ENCODE measurements at places on chromosomes 2 and 18.

DNA sequence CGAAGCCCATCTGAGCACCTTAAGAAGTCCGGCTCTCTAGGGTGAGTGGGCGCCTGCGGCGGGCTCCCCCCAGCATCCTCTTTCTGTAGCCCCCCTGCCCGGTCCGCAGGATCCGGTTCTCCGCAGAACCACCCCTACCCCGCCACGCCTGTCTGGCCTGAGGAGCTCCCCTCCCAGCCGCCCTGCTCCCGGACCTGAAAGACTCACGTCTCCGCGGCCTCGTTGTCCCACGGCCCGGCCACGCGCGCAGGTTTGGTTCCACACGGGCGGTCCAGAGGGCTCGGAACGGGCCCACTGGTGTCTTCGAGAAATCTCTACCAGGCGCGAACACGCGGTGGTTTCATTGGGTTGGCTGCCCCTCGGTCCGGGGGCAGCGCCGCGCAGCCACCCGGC lies 237 bp downstream of the SLC39A6 start:
- no peak for DNase-seq

- DNase-seq: no peak
These were observed 14.0 kb downstream of the TMEM247 start for GRCh38 chr2:46493241-46493970.

DNA sequence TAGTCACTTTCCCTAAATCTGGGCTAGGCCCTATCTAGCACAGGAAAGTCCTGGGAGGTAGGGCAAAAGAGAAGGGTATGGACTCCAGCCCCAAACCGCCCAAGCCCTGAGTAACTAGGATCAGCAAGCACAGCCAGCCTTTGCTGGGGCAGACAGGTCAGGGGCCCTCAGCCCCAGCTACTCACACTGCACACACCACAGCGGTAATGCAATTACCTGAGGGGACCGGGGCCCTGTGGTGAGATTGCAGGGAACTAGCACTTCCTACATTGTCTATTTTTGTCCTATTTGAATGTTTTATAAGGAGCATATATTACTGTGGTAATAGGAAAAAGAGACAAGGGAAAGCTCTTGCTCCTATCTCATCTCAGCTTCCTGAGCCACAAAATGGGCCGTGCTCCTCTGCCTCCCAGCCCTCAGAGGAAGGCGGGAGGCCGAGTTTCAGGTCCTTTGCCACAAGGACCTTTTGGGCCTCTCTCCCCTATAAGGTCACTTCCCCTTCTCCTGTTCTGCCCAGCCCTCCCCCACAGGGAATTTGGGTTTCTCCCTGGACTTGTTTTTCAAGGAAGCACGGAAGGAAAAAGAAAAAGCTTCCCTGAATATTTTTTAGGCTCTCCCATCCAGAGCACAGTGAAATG lies 20.5 kb downstream of the RAB11FIP5 start:
- DNase-seq: no peak

DNA sequence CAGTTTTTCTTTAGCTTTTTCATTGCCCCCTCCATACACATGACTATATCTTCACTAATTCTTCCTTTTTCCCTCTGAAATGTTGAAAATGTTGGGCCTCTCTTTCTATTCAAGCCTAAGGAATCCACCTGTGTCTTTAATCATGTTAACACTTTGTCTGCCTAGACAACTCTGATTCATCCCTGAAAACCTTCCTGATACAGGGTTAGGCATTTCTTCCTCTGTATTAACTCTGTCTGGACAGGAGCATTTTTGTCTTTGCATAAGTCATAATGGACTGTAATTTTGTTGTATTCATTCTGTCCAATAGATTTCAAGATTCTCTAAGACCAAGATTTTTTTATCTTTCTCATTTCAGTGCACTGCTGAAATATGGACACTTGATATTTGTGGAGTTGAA lies 297.3 kb downstream of the IKZF2 start:
- DNase-seq: no peak

DNA sequence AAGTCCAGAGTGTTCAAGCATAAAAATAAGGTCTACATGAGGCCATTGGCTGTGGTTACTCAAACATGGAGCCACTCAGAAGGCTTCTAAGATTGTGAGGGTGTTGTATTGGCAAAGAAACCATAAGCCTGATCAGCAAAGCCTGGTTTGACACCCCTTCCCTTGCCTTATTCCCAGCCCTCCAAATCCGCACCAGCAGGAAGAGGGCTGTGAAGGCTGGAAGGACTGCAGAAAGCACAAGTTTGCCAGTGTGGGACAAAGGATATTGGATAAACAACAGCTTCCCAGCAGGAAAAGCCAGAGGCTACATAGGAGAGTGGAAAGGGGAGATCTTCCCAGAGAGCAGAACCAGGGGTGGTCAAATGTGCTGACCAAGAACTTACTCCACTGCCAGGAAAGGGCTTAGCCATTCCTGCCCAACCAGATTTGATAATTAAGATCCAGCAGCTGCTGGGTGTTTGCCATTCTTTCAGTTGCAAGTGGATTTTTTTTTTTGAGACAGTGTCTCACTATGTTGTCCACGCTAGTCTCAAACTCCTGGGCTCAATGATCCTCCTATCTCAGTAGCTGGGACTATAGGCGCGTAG lies 1.5 kb upstream of the PRKAG3 start:
- no peak for DNase-seq

DNA sequence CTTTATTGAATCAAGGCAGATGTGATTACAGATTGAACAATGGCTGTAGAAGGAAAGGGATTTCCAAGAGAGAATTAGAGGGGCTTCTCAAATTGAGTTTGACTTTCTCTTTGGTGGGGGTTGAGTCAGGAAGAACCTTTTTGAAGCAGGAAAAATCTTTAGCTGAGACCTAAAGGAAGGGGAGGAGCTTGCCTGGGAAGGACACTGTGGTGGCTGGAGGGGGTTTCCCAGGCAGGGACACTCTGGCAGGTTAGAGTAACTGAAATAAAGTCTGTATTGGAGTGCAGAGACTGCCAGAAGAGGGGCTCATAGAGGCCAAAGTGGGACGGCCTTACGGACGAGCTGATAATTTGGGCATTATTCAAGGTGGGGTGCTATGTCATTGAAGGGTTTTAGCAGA lies 69.3 kb downstream of the NEDD4L start:
- DNase-seq: no peak

- DNase-seq: no peak
These were observed 361.4 kb upstream of the ID2 start for GRCh38 chr2:8320311-8321066.

- DNase-seq: no peak
These were observed 39.1 kb downstream of the VWA3B start for GRCh38 chr2:98126061-98126460.

DNA sequence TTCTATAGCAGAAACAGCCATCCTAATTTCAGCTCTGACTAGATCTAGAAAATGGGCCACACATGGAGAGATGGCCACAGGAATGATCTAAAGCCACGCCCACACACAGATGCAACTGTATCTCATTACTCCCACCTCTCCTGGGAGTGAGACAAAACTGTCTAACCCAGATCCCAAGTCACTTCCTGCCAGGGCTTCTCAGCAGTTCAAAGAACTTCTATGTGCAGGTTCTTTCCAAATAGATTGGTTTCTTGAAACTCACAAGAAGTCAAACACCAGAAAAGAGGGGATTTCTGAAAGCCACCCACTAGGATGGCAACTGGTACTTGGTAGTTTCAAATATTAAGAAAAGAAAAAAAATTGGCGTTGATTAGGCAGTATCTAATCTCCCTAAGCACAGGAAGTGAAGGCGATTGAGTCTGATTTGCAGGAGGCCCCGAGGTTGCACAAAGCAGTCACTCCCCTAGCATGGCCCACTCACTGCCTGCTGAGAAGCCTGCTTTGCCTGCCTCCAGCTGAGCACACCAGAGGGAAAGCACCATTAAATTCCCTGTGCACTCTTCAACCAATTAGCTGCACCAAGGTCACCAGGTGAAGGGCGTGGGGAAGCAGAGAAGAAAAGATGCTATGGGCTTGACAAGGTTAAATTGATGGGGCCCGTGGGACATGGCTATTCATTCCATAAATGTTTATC lies 51.1 kb downstream of the PAPOLG start:
- peak; percentile 49 for DNase-seq

DNA sequence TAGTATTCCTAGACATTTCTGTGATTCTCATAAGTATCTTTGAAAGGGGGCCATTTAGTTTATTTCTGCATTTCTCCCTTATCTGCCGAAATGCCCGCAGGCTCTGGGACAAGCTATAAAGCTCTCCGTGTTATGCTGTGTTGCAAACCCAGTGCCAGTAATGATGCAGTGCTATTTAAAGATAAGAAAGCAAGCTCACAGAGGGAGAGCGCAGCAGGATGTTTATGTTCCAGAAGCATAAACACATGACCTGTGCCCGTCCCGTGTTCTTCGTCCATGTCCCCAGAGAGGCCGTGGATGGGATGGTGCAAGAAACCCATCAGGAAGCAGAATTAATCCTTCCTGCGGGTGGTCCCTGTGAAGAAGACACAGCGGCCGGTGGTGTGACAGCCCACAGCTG lies 99.4 kb downstream of the NEDD4L start:
- no peak for DNase-seq

- DNase-seq: no peak
These were observed 1250.1 kb upstream of the GYPC start for GRCh38 chr2:125405816-125406215.

GRCh38 chr2:44120428-44120827 lies 48.2 kb upstream of the PPM1B start:
- DNase-seq: no peak

- DNase-seq: no peak
These were observed 285.4 kb downstream of the ZNF516 start for GRCh38 chr18:76209597-76209996.

DNA sequence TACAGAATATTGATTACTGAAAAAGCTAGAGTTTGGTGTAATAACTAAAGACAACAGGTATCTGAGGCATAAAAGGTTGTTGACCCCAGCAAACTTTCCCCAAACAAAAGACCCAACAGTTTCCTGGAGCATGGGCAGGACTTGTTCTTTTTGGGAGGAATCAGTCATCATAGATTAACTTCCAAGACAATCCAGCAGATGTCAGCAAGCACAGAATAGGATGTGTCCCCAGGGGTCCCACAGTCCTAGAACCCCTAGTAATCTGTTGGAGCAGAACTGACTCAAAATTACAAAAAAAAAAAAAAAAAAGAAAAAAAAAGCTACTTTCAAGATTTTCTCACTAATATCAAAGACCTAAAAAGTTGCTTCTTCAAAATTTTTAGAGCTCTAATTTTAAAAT lies 564.7 kb upstream of the SLC39A10 start:
- no peak for DNase-seq

DNA sequence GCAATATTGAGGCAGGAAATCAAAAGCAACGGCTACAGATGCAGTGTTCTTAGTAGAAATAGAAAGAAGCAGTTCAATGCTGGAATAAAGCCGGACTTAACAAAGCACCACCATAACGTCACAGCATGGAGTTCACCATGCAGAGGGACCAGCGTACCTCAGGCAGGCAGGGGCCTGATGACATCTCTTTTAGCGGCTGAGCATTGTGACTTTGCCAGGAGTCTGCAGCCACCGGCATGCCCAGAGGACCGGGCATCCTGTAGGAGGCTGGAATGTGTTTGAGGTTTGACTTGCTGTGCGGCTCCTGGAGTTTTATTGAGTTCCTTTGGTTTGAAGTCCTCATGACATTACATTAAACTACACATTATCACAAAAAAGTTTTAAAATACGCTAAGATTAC lies 139.8 kb downstream of the UXS1 start:
- no peak for DNase-seq

DNA sequence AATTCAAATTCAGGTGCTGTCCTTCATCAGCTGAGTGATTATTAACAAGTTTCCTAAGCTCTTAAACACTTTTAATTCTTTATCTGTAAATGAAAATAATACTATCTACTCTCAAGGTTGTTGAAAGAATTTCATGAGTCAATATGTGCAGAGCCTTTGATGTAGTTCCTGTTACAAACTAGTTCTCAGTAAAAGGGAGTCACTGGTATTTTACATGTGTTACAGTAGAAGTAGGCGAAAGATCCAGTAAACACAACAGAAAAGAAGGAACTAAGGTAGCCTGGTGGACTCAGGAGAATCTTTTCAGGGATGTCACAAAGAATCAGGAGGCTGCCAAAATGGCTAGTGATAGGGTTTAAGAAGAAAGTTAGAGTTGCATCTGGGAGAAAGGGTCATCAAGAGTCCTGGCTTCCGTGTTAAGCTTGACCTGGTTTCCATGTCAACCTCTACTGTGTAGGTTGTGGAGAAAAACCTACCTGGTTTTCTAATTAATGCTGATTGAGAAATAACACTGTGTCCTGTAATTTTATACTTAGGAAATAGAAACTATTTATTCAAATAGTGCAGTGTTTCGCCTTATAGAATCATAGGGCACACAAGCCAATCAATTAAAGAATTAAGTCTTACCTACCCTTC lies 58.3 kb upstream of the TRIB2 start:
- DNase-seq: no peak

GRCh38 chr2:10043906-10044601 lies 704 bp downstream of the KLF11 start:
- peak; percentile 96 for DNase-seq

GRCh38 chr2:73255007-73255644 lies 21.0 kb downstream of the CCT7 start:
- no peak for DNase-seq

DNA sequence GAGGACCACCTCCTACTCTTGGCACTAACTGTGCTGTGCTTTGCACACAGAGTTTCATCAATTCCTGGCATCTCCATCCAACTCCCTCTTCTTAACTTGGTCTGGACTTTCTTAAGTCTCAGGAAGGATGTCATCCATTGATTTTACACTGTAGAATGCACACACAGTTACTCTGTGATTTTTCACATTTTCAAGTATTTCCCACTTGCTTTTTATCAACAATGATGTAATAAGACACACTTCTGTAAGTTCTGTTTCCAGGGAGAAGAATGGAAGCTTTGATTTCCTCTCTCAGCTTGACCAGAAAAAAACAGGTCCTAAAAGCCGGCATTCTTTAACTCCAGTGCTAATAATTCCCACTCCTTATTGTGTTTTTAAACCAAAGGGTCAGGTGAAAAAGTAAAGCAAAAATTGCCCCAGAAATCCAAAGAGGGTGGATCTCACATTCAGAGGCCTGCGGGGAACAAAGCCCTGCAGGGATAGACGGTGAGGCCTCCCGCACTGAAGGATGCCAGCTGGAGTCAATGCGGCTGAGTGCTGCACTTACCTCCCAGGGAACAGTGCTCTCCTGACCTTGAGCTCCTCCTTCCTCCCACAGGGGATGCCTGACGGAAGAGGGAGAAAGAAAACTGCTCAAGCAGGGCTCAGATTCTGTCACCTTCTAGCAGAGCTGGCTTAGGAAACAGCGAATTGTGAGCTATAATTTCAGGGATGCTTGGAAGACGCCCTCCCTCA lies 83.1 kb downstream of the PDCL3 start:
- DNase-seq: no peak

- DNase-seq: no peak
These were observed 281.0 kb downstream of the ALK start for GRCh38 chr2:29640360-29640759.

DNA sequence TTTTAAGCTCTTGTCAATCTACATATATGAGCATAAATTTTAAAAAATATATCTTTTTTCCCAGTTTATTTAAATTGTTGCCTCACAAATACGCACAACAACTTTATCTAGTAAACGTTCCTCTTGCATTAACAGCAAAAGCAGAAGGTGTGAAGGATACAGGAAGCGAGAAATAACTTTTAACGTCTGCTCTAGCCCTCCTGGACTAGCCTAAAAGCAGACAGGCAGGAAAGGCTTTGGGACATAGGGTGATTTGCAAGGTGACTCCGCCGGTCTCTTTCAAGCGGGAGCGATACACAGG lies 434 bp upstream of the DUSP19 start:
- DNase-seq: no peak
